ENCODE measurements at places on chromosomes 13 and 19.

DNA sequence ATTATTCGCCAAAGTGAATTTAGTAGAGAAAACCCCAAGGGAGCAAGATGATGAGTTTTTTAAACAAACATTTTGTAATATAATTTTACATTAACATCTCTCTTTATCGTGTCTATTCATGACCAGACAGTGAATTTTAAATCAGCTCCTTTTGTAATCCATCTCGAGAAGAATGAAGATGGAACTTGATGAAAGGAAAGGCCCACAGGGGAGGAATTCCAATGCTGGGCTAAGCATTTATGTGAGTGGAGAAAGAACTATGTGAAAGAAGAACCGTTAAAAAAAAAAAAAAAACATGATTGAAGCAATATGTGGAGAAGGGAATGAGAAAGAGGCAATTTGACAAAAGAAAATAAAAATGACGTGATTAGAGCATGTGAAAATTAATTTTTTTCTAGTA lies 170.6 kb downstream of the KCTD12 start:
- no peak for DNase-seq

DNA sequence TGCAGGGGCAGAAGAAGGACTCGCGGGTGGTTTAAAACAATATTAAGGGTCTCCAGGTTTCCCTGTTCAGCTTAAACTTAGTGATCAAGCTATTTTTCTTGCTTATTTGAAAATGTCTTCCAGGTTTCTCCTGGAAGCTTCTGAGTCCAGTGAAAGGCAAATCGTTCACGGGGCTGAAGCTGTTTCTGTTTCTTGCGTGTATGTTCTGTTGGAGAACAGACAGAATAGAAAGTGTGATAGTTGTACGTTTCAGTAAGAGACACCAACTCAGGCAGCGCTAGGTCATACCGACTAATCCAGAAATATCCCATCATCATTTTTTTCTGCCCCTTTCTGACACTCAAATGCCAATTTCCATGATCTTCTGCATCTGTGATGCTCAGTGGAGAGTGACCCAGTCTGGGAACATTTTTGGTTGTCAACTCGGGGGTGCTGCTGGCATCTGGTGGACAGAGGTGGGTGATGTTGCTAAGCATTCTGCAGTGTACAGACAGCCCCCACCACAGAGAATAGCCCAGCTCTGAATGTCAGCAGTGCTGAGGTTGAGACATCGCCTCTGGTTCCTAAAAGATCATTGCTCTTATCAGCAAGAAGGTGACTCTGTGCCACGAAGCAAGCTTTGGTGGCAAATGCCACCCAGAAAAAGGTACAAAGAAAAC lies 4.3 kb downstream of the KLF2 start:
- DNase-seq, result no peak

- DNase-seq, result no peak
Observed at GRCh38 chr13:46140044-46140443, 35.2 kb upstream of the CPB2 start.

- peak; percentile 53 for DNase-seq
Observed at GRCh38 chr13:60627071-60627686, 230.2 kb downstream of the TDRD3 start.

GRCh38 chr13:113324398-113324797 lies 27.4 kb downstream of the LAMP1 start:
- DNase-seq, result no peak

- no peak for DNase-seq
Observed at GRCh38 chr19:51407511-51408131, 9.8 kb downstream of the SIGLEC10 start.

GRCh38 chr13:38685974-38686576 lies 802 bp upstream of the FREM2 start:
- no peak for DNase-seq

DNA sequence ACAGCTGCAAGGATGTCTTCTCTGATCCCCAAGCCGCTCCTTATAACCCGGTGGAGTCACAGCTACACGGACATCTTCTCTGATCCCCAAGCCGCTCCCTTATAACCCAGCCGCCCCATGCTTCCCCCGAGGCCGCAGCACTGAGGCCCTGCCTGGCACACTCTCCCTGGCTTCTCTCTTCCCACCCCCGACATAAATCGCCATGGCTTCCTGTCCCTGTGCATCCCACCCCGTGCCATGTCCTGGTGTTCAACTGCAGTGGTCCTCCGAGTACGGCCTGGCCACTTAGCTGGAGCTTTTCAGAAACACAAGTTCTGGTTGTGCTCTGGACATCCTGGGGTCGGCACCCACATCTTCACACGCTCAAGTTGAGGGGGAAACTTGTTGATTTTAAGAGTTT lies 60.4 kb downstream of the RASA3 start:
- no peak for DNase-seq

- peak; percentile 77 for DNase-seq
Observed at GRCh38 chr19:46542428-46543230, 47.0 kb upstream of the PNMA8B start.

- no peak for DNase-seq
Observed at GRCh38 chr19:40608240-40608621, 7.1 kb downstream of the LTBP4 start.

- peak; percentile 61 for DNase-seq
Observed at GRCh38 chr19:11767633-11768133, 883 bp downstream of the ZNF441 start.

DNA sequence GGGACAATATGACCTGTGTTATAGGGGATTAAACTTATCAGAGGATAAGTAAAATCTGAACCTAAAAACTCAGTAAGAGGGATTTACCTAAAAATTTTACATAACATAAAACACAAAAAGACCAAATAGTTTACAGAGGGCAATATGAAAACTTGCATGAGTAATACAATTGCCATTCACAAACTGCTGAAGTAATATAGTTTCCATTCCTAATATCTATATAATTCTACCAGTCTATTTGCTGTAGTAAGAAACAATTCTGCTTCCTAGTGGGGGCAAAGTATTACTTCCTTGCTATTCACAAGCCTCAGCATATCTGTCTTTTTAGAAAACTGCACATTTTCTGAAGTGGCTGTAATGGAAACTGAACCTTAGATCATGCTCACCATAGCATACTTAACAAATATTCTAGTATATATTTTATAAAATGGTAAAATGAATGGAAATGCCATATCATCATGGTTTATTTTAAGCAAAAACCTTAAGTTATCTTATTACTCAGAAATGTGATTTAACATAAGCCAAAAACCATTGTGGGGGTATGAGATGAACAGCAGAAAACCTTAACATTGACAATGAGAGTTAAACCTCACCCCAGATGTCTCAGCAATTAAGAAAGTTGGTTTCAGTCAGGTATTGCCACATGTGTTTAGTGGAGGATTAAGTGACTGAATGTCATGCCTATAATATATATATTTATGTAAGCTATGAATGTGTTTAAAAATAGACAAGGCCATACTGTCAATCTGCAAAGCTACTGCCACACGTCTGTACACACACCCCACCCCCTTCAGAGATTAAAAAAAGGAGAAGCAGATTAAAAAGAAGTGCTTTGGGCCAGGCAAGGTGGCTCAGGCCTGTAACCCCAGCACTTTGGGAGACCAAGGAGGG lies 136.8 kb downstream of the MIPEP start:
- DNase-seq, result no peak

- DNase-seq, result no peak
Observed at GRCh38 chr13:84741253-84741652, 859.0 kb upstream of the SLITRK1 start.

DNA sequence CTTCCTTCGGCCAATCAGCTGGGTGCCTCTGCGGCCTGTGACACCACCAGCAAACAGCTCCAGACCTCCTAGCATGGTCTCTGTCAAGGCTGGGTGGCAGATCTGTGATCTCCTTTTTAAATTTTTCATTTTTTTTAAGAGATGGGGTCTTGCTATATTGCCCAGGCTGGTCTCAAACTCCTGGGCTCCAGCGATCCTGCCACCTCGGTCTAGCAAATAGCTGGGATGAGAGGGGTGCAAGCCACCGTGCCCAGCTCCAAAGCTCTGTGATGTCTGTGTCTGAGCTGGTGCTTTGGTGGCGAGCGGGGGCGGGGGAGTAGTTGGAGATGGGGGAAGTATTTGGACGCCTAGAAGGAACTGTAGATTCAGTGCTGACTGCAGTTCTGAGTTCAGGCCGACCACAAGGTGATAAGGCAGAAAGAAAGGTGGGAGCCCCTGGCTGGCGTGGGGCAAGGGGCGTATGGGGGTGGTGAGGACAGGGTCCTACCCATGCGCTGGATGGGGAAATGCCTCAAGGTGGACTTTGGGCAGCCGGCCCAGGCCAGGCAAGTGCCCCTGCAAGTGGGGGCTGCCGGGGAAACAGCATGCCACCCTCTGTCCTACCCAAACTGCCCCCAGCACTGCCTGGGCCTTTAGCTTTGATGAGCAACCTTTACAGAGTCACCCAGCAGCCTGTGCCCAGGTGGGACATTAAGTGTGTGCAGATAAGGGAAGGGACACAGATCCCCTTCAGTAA lies 5.5 kb downstream of the DPP9 start:
- no peak for DNase-seq

DNA sequence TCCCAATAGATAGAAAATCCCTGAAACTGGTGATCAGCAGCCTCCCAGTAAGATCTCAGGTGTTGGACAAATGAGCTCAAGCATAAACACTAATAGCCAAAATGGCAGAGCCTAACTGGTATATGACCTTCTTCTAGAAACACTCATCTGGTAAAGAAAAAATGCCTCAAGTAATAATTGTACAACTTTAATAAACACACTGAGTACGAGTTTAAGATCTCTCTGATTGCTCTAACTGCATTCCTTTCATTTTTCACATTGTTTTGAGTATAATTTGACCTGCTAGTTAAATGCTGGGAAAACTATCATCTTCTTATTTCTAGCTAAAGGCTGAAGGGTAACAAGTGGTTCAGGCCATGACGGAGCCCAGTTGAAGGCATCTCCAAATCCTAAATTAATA lies 2009.5 kb upstream of the PCDH20 start:
- no peak for DNase-seq

DNA sequence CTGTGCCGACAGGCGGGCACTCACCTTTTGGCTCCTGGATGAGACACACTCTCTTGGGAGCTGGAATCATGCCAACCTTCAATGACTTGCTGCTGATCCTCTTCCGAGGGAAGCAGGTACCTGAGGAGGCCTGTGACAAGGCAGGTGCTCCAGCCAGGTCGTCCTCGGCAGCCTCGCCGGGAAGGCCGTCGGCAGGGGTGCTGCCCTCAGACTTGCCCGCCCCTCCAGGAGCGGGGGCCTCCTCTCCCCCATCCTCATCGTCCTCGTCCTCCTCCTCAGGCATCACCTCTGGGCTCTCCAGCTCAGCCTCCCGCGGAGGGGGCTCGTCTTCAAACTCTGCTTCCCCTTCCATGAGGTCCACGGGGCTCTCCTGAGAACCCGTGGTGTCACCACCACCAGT lies 29.2 kb downstream of the SUGP2 start:
- DNase-seq, result no peak

GRCh38 chr13:98368019-98368418 lies 190.9 kb upstream of the RNF113B start:
- no peak for DNase-seq

GRCh38 chr13:85853161-85853894 lies 54.1 kb upstream of the SLITRK6 start:
- DNase-seq, result no peak

DNA sequence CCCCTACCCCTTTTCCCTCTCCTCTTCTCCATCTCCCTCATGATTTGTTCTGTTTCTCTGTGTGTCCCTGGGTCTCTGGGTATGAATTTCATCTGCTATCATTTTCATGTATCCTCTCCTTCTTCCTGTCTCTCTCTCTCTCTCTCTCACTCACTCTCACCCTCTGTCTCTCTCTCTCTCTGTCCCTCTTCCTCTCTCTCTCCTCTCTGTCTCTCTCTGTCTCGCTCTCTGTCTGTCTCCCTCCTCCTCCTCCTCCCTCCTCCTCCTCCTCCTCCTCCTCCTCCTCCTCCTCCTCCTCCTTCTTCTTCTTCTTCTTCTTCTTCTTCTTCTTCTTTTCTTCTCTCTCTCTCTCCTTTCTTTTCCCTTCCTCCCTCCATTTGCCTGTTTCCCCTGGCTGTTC lies 3.3 kb upstream of the CACNG7 start:
- no peak for DNase-seq

- no peak for DNase-seq
Observed at GRCh38 chr13:77029436-77029835, 2.5 kb upstream of the FBXL3 start.

GRCh38 chr13:91722267-91722884 lies 324.0 kb downstream of the GPC5 start:
- peak; percentile 29 for DNase-seq

DNA sequence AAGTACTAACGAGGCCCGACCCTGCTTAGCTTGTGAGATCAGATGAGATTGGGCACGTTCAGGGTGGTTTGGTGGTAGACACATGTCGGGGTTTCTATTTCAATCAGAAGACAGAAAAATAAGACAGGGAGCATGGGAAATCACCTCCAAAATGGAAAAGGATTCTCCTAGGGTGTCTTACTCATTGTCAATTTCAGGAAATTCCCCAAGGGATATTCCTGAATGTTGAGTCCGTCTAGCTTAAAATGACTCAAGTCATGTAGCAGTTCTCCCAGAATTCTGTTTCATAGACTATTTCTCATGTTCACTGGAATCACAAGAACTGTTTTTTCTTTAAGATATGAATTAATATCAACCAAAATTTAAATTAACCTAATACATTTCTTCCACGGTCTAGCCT lies 380.1 kb downstream of the EFNB2 start:
- no peak for DNase-seq

GRCh38 chr13:40476175-40476958 lies 190.1 kb downstream of the FOXO1 start:
- DNase-seq, result no peak

GRCh38 chr19:45245826-45246225 lies 619 bp upstream of the EXOC3L2 start:
- no peak for DNase-seq

GRCh38 chr13:60258349-60258748 lies 94.6 kb upstream of the DIAPH3 start:
- DNase-seq, result no peak

DNA sequence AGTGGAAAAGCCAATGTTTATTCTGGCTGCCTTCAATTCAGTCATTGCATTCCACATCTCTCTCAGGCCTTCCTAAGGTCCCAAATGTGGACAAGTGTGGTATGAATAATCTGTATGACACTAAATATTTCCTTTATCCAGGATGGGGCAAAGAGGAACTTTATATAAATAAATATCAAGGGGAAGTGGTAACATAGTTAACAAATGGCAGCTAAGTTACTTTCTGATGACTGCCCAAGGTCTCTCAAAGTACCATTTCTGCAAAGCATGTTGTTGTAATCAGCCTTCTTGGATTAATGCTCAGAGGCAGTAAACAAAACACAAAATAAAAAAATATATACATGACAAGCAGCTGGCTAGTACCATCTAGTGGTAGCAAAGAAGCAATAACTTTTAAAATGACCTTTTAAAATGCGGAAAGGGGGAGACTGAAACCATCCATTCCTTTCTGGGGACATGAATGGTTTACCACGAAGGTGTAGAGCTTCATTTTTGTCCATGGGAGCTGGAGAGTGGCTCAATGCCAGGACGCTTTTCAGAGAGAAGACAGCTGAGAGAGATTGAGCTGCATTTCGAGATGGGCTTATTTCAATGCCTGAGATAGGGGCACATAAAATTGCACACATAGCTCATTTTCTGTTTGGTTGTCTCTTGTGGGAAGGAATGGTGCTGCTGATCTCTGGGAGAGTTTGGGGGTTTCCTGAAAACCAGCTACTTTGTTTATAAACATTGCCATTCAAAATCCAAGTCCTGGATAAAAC lies 259.2 kb downstream of the RFC3 start:
- DNase-seq, result peak; percentile 18

Data from SK-N-DZ (cell line).